ENCODE measurements at places on chromosomes 16 and 17.

DNA sequence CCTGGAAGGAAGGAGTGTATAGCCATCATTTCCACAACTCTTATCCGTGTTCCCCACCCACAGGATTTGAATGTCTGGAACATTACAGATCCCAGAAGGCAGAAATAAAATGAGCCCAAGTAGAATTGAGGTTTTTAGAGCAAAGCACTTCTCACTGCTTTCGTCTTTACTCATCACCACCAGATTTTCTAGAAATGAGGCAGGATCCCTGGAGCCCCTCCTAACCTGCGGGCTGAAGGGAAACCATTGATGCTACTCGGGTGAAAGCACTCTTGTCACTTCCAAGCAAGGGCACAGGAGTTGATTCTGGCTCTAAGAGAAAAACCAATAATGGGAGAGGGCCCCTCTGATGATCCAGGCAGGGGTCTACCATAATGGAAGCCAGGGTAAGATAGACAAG is 2.8 kb upstream of the ALDOC start:
- DNase-seq: no peak

- no peak for DNase-seq
Measured at GRCh38 chr16:88763502-88764053, 21.4 kb downstream of the PIEZO1 start.

GRCh38 chr17:31743797-31744196 is 115.2 kb downstream of the COPRS start:
- no peak for DNase-seq

GRCh38 chr16:9647981-9648701 is 534.1 kb downstream of the GRIN2A start:
- DNase-seq: no peak

Measured in SK-N-MC (cell line).